Stimulated activated CD8-positive, alpha-beta memory T cell treated with anti-CD3 and anti-CD28 coated beads, Interleukin-4, amount 100 ng/mL, for 24 hours (primary cell): ENCODE measurements at places on chromosomes 1 and 21.

DNA sequence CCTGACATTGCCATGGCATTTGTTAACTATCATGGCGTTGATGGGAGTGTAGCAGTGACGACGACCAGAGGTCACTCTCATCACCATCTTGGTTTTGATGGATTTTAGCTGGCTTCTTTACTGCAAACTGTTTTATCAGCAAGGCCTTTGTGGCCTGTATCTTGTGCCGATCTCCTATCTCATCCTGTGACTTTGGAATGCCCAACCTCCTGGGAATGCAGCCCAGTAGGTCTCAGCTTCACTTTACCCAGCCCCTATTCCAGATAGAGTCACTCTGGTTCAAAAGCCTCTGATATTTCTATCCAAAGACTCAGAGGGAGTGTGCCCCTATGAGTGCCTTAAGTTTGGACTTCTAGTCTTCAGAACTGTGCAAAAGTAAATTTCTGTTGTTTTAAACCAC, 130.1 kb downstream of the ADAMTS1 start:
- DNase-seq: no peak

GRCh38 chr21:32562915-32563314, 22.4 kb downstream of the TCP10L start:
- no peak for DNase-seq

- no peak for DNase-seq
Measured at GRCh38 chr1:21913763-21914162, 23.3 kb downstream of the HSPG2 start.

GRCh38 chr21:42123219-42123908, 52.2 kb downstream of the UMODL1 start:
- DNase-seq: no peak

DNA sequence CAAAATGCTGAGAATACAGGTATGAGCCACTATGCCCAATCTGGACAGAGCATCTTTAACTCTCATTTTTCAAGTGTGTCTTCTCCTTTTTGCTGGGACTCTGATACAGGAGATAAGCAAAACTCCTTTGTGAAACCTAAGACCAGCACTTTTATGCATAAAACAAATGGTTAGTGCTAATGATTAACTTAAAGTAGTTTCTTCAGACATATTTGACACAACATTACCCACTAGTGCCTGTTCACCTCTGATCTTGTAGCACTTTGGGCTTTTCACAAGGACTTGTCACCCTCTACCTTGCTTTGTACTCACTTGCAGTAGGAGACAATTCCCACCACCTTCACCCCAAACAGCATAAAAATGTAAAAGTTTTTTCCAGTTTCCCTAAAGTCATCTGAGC, 216.3 kb downstream of the RGS7 start:
- DNase-seq: no peak

DNA sequence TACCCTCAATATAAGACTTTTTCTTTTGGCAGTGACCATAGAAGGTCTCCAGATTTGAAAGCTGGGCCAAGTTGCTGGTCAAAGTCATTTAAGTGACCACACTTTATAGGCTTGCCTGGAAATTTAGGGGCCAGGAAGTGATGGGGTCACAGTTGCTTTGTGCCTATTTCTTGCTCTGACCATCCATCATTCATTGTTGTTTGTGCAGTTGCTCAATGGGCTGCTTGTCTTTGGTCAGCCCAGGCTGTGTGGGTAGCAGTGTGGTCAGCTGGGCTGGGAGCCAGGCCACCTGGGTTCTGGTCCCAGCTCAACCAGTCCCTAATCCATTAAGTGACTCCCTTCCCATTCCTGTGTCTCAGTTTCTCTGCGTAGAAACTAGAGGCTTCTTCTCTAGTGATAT, 2.1 kb upstream of the OTUD7B start:
- DNase-seq: no peak

GRCh38 chr1:23719162-23719820, 24.0 kb upstream of the ELOA start:
- DNase-seq: no peak

- peak; percentile 64 for DNase-seq
Measured at GRCh38 chr1:25675729-25676476, 59.3 kb downstream of the MAN1C1 start.

GRCh38 chr1:153985341-153985912, 712 bp downstream of the RAB13 start:
- DNase-seq: peak; percentile 42

GRCh38 chr1:14804626-14805025, 206.1 kb downstream of the KAZN start:
- no peak for DNase-seq

GRCh38 chr1:116940814-116941599, 31.3 kb downstream of the PTGFRN start:
- DNase-seq: no peak

DNA sequence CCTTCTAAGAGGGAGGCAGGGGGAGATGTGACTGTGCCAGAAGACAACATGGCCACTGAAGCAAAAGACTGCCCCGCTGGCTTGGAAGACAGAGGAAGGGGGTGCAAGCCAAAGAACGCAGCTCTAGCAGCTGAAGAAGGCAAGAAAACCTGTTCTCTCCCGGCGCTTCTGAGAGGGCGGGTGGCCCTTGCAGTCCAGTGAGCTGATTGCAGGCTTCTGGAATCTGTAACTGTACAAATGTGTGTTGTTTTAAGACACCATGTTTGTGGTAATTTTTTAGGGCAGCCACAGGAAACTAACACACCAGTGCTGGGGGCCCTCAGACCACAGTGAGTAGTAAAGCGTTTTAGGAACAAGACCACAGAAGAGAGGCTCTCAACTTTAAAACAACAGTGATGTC, 47.0 kb downstream of the CD46 start:
- DNase-seq: no peak

GRCh38 chr1:165570078-165570477, 26.3 kb downstream of the LRRC52 start:
- no peak for DNase-seq

DNA sequence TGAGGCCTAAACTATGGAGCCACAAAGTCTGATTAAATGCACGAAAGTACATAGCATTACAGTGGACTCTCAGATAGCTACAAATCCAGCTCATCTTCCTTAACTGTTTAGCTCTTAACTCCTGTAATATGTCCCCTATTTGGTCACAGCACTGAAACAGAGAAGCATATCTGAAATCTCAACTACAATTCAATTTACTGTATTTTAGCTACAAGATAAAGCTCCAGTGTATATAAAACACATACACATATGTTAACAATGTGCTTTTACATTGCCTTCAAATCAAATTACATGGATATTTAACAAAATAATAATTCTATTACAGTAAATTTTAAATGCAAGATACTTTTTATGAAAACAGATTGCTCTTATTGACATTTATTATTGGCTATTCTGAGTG, 849.3 kb upstream of the PRMT6 start:
- no peak for DNase-seq

GRCh38 chr21:35525443-35525842, 476.3 kb upstream of the RUNX1 start:
- no peak for DNase-seq

- no peak for DNase-seq
Measured at GRCh38 chr1:74689621-74690363, 16.2 kb upstream of the ERICH3 start.

DNA sequence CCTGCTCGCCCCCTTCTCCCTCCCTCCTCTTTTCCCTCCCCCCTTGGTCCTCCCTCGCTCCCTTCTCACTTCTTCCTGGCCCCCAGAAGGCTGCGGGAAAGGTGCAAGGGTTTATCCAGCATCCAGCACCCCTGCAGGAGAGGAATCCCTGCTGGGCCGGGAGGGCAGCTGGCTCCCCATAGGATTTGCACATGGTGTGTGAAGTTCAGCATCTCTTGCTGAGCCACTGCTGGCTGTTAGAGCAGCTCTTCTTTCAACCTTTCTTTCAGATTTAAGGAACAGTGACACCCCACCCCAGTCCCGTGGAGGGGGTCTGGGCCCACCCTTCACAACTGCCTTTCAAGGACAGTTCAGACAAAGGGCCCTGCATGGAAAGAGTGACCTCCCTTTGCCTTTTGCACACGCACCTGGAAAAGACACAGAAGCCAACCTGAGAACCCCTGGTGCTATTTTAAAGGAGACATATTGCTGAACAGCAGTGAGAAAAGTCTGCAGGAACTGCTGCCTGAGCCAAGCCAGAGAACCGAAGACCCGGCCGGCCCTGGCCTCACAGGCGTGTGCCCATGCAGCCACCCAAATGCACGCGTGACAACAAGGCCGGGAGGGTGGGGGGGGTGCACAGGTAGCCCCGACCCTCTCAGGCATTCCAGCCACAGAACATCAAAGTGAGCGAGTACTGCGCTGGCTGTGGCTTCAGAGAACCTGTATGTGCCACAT, 66.6 kb downstream of the SLC37A1 start:
- DNase-seq: no peak

- no peak for DNase-seq
Measured at GRCh38 chr1:214638459-214638807, 35.4 kb downstream of the CENPF start.

DNA sequence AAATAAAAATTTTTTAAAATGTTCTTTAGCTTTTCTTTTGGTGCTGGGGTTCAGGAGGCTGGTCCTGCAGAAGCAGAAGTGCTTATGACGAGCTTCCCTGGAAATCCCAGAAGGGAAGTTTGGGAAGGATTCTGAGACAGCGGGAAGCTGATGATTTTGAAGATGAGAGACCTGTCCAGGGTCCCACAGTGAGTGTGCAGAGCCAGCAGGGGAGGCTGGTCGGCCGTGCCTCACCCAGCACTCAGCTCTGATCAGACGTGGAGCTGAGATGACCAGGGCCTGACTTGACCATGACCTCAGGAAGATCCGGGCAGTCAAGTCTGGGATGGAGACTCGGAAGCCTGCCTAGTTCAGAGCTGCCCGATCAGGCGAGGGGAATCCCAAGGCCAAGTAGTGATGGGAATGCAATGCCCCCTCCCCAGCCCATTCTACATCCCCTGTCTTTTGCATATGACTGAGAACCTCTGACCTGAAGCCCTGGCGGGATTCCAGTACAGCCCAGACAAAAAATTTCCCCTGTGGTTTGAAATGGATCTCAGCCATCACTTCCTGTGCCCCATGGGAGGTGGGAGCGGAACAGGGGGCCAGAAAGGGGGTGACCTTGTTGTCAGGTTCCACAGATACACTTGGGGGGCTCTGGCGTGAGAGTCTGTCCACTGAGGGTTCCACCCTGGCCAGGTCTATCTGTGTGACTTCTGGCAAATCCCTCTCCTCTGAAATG, 96.8 kb upstream of the RUNX3 start:
- no peak for DNase-seq

DNA sequence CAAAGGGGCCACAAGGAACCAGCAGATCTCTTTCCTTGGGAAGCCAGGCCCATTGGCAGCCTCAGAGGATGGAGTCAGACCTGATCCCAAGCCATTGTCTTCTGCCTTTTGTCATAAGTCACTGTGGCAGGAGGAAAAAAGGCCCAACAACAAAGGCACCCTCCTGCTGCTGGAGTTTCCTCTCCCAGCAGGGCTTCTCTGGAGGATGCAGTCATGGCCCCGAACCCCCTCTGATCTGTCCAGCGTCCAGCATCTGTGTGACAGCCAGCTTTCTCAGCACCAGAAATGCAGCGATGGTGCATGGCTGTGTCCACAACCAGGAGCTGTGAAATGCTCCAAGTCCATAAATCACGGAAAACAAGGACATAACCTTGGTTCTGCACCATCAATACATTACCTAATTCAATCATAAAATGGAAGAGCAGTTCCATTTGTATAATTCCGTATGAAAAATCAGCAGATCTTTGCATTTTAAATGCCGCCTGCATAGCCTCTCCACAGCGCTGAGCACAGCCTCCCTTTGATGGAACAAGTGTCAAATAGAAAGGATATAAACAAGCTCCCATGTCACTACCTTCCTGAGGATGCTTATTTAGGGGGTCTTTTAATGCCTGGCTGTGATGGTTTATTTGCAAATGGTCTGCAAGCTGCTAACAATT, 30.6 kb downstream of the AJAP1 start:
- no peak for DNase-seq

- DNase-seq: no peak
Measured at GRCh38 chr1:158163000-158163947, 17.4 kb upstream of the CD1D start.

DNA sequence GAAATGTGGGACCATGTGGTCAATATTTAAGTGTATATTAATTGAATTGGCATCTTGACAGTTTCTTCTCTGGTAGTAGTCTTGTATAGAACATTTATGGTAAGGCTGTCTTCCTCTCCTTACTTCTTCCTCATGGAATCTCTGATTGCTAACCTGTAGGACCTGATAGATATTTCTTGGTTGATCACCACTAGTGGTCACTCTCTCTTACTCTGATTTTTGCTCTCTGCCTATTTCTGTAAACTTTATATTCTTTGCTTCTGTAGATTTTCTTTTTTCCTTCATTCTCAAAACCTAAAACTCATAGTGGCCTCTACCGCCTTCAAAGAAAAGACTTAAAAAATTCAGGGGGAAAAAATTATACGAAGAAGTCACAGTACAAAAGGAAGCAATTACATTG, 21.2 kb downstream of the MAST2 start:
- no peak for DNase-seq

- no peak for DNase-seq
Measured at GRCh38 chr1:192485692-192486436, 89.7 kb upstream of the RGS1 start.

DNA sequence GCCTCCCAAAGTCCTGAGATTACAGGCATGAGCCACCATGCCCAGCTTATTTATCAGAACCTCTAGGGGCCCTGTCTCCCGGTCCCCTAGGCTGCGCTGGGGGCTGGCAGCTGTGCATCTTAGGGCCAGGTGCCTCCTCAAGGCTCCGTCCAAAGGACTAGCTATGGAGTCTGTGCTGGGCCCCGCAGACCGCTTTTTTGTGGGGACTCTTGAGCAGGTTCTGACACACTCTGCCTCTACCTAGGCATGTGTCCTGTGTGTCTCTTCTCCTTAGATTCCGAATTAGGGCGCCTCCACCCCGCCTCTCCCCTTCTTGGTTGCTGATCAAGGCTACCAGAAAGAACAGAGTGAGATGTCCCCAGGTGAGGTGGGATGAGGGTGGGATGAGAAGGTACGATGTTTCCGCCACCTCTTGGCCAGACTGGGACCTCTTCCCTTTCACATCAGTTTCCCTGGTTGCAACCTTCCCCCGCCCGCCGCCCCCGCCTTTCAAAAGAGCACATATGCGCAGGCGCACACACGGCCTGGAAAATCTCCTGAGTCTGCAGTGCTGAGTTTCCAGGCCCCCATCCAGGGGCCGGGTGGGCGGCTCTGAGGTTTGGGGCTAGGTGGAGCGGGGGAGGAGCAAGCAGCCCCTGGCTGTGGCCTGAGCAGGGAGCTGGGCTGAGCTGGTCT, 5.0 kb upstream of the PTPN7 start:
- DNase-seq: peak; percentile 52

GRCh38 chr21:41195311-41195710, 27.4 kb downstream of the BACE2 start:
- no peak for DNase-seq

GRCh38 chr1:80675454-80675853, 1125.3 kb upstream of the ADGRL2 start:
- DNase-seq: no peak

DNA sequence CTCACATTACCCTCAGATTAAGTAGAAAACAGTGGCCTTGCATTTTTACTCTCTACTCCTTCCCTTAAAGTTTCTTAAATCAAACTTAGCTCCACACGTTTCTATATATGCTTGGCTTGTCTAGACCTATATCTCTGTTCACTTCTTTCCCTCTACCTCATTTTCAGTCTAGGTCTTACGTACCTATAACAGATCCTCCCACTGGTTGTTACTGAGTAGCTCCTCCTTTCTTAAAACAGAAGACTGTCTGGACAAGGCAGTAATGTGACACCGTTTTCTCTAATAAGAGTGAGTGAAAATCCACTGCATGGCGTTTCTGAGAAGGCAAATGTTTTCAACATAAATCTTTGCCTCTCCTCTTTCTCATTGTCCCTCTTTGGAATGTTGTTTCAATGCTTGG, 211.7 kb upstream of the POGK start:
- DNase-seq: no peak

GRCh38 chr1:231600458-231600976, 26.1 kb upstream of the DISC1 start:
- no peak for DNase-seq
